ENCODE measurements at places on chromosomes 3 and 15. TPM values are rescaled to one million over a fixed set of nuclear protein-coding genes. Genes with fewer than 3 reads are reported as not detected.

- peaks cover 27% of the 10 kb centered on the region for H3K4me1 ChIP-seq
- DNase-seq: no peak
Measured at GRCh38 chr3:45223889-45224727, 2.0 kb downstream of the TMEM158 start.

- no peaks in the 10 kb centered on the region for H3K4me1 ChIP-seq
- DNase-seq: no peak
- H3K27ac ChIP-seq: no peak overlapping the region
- H3K4me3 ChIP-seq: no peak overlapping the region
- no peaks in the 10 kb centered on the region for H3K27me3 ChIP-seq
Measured at GRCh38 chr3:58769065-58769464, 102.5 kb upstream of the FAM3D start.

GRCh38 chr3:161142486-161142885 lies 37.3 kb upstream of the B3GALNT1 start:
- H3K27ac ChIP-seq: no peak overlapping the region
- no peaks in the 10 kb centered on the region for H3K27me3 ChIP-seq
- no peak for DNase-seq
- no peak overlapping the region for H3K4me3 ChIP-seq
- H3K4me1 ChIP-seq: no peaks in the 10 kb centered on the region
- H3K36me3 ChIP-seq: no peaks in the 10 kb centered on the region

- no peaks in the 10 kb centered on the region for H3K4me1 ChIP-seq
- no peak overlapping the region for H3K27ac ChIP-seq
- H3K36me3 ChIP-seq: no peaks in the 10 kb centered on the region
- no peak overlapping the region for H3K4me3 ChIP-seq
- no peak for DNase-seq
Measured at GRCh38 chr3:83251490-83251889, 1490.0 kb upstream of the GBE1 start.

Gene SEMA3G
- 2.6 TPM for total RNA-seq

All from sigmoid colon (tissue), 7 donors.